ENCODE measurements at places on chromosomes 2 and 18.
A peak's percentile ranks its signal among the peaks of the same experiment; 100 is the strongest.

- DNase-seq: no peak
Observed at GRCh38 chr2:219128396-219128795, 32.2 kb downstream of the NHEJ1 start.

DNA sequence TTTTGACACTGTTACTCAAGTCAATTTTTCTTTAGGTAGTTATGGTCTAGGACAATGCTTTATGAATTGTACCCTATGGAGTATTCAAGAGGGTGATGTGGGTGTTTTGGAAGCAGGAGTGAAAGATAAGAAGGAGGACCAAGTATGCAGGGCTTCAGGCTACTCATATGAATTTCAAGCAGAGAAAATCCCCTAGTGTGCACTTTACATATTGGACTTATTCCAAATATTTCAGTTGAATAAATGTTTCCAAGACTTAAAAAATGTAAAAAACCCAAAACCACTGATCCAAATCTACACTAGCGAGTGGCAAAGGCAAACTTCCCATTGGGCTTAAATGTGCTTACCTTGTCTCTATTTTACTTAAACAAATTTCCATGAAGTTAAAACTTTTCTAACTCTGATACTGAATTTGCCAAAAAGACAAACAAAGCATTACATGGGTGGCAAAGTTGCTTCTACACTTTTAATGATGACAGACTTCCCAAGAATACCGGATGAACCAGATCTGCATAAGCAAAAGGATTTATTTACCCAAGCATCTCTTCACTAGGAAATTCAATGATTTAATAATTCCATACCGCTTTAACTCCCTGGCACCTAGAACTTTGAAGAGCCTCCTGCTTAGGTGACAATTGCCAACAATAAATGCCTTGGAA is 1233.5 kb upstream of the NXPH2 start:
- DNase-seq: no peak

GRCh38 chr2:85436836-85437487 is 18.4 kb downstream of the SH2D6 start:
- DNase-seq: no peak

- no peak for DNase-seq
Observed at GRCh38 chr18:59848002-59848401, 51.8 kb upstream of the PMAIP1 start.

DNA sequence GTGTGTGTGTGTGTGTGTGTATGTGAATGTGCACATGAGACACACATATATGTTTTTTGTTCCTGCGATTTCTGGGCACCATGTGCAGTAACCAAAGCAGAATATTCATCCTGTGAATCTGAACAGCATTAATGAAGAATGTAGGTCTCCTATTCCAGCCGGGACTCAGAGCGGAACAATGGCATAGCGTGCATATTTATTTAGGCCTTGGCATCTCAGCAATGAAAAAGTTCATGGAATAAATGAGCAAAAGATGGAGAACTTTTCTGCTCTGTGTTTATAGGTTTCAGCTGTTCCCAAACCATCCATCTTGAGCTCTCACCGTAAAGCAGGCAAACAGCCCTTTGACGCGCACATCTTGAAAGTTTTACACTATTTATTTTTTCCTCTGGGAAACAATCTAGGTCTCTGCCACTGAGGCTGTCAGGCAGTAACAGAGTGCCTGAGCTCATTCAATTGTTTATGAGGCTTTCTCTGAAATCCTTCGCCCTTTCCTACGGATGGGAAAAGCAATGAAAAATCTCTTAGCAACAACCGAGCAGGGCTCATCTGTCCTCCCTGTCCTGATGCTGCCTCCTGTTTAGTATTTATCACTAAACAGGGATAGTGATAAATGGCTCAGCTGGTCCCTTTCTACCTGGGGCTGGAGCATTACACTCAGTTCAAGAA is 146.2 kb upstream of the MSH6 start:
- DNase-seq: no peak

GRCh38 chr2:239341146-239341732 is 59.6 kb downstream of the HDAC4 start:
- DNase-seq: no peak

- DNase-seq: no peak
Observed at GRCh38 chr2:136110526-136110925, 7.4 kb downstream of the CXCR4 start.

- no peak for DNase-seq
Observed at GRCh38 chr18:62372156-62372555, 47.0 kb downstream of the TNFRSF11A start.

- no peak for DNase-seq
Observed at GRCh38 chr18:8762968-8763367, 57.6 kb downstream of the MTCL1 start.

- no peak for DNase-seq
Observed at GRCh38 chr18:4238966-4239365, 216.1 kb downstream of the DLGAP1 start.

- DNase-seq: no peak
Observed at GRCh38 chr18:52715421-52715820, 375.4 kb downstream of the DCC start.

- peak; percentile 30 for DNase-seq
Observed at GRCh38 chr2:10534514-10535250, 86.6 kb upstream of the ODC1 start.

DNA sequence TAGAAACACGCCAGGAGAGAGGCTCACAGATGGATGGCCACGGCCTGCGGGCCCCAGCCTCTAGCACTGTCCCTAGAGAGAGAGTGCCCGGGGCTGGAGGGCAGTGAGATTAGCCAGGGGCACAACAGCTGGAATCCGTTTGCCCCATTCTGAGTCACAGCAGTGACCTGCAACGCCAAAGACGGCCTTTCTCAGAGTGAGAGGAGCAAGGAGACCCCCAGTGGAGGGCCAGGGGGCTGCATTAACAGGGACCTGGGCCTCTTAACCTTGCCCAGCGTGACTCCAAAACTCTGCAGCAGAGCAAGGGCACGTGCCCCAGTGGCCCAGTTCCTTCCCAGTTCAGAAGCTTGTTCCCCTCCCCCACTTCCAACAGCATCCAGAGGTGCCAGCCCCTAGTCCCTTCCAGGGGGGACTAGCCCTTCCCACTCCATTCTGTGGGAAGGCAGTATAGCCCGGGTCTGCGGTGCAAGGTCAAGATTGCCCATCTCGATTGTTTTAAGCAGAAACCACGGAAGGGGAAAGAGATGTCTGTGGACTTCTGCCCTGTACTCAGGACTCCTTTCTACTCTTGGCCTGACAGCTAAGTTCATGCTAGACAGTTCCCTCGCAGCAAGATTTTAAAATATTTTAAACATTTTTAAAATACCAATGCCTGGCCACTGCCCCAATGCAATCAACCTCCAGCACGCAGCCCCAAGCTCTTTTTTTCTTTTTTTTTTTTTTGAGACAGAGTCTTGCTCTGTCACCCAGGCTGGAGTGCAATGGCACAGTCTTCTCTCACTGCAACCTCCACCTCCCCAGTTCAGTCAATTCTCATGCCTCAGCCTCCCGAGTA is 50.9 kb upstream of the BIN1 start:
- no peak for DNase-seq

- DNase-seq: no peak
Observed at GRCh38 chr2:106147159-106147558, 46.9 kb downstream of the UXS1 start.

GRCh38 chr2:101704046-101704466 is 6.5 kb downstream of the MAP4K4 start:
- no peak for DNase-seq

GRCh38 chr2:54706622-54707021 is 16.8 kb upstream of the EML6 start:
- DNase-seq: no peak

GRCh38 chr2:11242542-11243174 is 87.4 kb downstream of the SLC66A3 start:
- no peak for DNase-seq

GRCh38 chr2:177296040-177296439 is 31.5 kb upstream of the NFE2L2 start:
- peak; percentile 33 for DNase-seq

DNA sequence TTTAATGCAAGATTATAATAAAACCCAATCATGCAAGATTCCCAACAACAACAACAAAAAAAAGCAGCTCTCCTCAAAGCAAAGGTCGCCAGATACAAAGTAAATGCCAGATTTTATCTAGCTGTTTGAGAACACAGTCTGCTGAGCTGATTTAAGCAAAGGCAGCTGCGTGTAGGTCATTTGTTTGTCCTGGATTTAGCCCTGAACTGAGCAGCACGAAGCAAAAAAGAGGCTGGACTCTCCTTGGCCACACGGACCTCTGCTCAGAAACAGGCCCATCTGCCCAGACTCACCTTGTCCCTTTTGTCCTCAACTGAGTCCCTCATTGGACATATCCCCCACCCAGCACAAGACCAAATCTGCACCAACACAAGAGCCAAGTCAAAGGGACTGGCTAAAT is 91.5 kb downstream of the PID1 start:
- DNase-seq: no peak

DNA sequence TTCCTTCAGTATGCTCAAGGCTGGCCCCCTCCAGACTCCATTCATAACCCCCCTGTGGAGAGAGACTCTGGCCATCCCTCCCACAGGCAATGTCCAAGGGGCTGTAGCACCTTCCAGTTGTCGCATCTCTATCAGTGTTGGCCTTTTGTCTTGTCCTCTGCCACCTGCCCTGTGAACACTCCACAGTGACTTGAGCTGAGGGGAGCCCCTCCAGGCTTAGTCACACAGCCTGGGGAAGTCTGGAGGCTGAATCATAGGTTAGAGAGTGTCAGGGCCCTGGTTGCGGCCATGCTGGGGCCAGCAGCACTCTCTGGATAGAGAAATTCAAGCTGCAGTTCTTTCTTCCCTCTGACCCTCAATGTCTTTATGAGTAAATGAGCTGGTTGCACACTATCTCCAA is 64.7 kb downstream of the GYPC start:
- no peak for DNase-seq

DNA sequence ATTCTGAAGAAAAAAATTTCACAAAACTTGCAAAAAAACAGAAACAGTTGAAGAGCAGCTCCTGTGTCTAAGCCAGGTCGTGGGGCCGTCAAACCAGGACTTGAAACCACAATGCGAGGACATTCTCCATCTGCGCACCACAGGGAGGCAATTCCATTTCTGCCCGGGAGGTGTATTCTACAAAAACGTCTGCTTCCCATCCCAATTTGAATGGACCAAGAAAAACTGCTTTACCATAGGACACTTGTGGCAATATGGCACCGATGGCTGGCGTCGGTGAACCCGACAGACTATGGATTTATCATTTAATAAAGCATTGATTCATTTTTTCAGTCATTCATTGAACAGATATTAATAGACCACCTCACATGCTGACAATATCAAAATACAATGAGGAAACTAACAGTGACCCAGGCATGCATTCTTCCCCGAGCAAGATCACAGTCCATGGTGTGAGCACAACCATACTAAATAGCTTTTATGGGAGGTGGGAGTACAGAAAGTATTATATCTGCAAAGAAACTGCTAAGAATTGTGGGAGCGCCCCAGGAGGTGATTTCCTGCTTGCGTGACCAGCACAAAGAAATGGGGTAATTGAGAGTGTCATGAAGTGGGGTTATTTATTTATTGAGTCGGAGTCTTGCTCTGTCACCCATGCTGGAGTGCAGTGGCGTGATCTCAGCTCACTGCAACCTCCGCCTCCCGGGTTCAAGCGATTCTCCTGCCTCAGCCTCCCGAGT is 10.5 kb upstream of the ZAP70 start:
- no peak for DNase-seq

GRCh38 chr2:10395893-10396292 is 52.2 kb downstream of the ODC1 start:
- DNase-seq: no peak

DNA sequence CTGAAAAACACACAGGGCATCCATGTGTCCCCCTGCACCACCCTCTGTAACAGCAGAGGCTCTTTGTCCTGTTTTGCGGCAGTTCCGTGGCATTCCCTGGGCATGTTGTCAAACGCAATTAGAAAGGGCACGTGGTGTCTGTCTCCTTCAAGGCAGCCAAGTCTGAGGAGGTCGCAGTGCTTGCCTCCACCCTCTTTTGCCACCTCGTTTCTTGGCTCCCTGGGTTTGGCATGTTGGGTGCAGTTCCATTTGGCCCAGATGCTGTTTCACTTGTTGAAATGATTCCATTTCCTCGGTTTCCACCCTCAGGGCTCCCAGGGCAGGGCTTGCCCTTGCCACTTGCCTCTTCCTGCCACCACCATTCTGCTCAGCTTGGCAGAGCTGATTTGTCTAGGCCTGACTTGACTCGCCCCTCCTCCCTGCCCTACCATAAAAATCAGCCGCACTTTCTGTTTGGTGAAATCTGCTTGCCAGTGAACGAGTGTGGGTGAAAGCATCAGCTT is 12.4 kb downstream of the CCL20 start:
- no peak for DNase-seq

GRCh38 chr2:11955314-11955713 is 208.9 kb downstream of the LPIN1 start:
- DNase-seq: no peak

All from CD8-positive, alpha-beta memory T cell (primary cell).